ENCODE measurements at places on chromosomes 3 and 15.

GRCh38 chr3:195337747-195338146, 66.8 kb upstream of the XXYLT1 start:
- no peak for DNase-seq

DNA sequence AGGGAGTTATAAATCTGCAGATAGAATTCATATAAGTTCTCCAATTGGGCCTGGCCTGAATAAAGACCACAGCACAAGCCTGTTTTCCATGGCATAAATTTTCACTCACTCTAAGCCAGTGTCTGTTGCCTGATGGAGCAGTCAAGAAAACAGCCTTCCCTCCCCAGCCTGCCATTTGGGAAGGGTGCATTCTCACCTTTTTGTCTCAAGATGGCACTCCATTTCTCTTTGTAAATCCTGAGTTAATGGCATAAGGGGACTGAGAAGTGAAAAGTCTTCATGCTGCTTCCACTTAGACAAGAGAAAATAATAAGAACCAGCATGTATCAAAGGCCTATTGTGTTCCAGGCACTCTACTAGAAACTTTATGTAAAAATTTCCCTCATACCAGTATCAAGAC, 115.6 kb upstream of the MANF start:
- DNase-seq, result no peak

DNA sequence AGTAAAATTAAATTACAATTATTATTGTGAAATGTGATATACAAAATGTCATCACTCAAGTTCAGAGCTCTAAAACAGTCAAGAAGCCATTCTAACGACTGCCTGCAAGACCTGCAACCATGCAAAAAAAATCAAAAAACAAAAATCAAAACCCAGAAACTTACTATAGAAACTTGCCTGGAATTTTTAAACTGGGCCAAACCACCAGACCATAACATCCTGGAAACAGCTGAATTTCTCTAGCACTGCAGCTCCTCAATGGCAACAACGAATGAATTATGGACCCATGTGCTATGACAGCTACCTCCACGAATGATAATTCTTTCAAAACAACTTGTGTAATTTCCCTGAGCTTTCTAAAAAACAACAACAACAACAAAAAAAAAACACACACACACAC, 130.0 kb upstream of the KCNMB2 start:
- no peak for DNase-seq

- DNase-seq, result no peak
These were observed 3.9 kb upstream of the ACAN start for GRCh38 chr15:88799341-88799740.

DNA sequence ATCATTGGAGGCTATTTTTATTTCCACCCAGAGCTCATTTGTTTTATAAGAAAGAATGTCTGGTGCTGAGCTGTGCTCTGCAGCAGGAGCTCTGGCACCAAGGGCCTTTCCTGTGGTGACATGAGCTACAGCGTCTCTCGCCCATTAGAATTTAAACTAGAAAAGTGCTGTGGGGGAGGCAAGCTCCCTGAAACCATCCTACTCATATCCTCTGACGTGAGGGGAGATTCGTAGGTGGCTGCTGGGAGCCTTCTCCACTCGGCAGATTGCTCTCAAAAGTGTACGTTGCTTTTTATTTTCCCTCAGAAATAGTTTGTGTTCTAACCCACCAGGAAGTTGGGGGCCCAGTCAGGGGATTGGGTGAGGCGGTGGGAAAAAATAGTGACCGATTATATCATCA, 76.3 kb upstream of the ARHGEF3 start:
- DNase-seq, result no peak

- no peak for DNase-seq
These were observed 137.8 kb downstream of the SAMMSON start for GRCh38 chr3:70137366-70137765.

DNA sequence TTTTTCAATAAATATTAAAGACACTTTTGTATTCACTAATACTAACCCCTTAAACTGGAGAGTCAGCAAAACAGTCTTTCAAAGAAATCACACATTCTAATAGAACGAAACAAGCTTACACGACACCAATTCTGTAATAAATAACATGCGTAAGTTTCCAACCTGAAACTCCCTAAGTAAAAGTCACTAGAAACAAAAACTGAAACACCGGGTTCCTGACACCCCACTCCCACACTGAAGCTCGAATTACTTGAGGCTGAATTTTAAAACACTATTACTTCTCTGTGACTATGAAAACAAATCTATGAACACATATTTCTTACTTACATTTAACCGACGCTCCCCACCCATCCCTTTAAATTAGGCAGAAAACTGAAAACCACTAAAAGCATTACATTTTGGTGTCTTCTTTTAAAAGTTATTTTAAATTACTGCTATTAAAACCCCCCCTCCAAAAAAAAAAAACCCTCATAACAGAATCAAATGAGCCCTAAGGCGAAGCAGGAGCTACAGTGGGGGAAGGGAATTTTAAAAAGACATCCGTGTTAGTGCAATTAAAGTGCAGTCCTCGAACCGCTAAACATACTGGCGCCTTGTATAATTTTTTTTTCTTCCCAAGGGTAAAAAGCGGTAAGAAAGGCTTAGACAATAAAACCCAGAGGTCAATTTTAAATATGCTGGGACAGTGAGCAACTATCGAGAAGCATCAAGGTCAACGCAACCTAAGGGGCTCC, 878 bp downstream of the SPPL2A start:
- no peak for DNase-seq
